Stimulated activated CD4-positive, alpha-beta T cell treated with anti-CD3 and anti-CD28 coated beads, Interleukin-1b, Interleukin-23, amount 100 ng/mL, for 1 hour (primary cell): ENCODE measurements at places on chromosomes 7 and 10.

DNA sequence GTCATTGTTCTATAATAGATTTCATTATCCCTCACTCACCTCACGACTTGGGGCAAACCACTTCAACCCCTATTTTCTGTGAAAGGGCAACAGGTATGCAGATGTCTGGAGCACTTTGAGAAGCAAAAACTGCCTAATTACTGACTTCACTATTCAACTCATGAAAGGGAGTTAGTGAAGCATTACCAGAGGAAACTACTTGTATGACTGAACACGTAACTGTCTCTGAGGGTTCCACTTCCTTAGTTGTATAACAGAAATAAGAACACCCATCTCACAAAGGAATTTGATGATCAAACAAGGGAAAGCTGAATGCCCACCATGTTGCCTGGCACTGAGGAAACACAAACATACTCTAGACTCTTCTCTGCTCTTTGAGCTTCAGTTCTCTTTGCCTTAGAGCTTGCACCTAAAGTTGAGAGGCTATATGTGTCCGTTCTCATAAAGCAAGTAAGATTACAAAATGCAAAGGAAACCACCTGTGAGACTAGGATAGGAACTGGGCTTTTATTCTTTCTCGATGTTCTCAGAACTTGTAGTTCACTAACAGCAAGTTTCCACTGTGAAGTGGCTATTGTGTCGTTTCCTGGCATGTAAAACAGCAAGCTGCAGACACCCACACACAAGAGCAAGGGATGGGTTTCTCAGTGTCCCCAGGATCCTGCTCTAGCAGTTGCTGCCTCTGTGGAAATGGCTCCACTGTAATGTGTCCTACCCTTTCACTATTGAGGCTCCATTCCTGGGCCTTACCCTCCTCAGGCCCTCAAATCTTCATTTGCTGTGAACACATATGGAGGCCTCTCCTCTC is 2.6 kb downstream of the TMEM243 start:
- DNase-seq = no peak

DNA sequence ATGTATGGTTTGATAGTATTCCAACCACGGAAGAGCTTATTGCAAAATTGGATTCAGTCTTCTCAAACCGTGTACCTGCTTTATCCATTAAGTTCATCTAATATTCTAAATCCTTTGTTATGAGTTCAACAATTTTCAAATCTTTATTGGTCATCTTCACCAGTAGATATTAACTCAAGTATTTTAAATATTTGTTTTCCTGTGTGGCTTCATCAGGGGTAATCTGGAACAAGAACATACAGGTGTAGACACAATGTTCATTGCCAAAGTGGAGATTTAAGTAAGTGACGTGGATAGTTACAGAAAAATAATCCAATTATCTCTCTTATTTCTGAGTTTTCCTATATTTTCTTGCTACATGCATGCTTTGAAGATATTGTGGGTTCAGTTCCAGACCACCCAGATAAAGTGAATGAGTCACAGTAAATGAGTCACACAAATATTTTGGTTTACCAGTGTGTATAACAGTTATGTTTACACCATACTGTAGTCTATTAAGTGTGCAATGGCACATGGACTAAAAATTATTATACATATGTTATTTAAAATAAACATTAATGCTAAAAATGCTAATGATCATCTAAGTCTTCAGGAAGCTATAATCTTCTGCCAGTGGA is 429.0 kb upstream of the POT1 start:
- DNase-seq = no peak

- no peak for DNase-seq
These were observed 94.8 kb downstream of the SORCS3 start for GRCh38 chr10:104735757-104736391.

- DNase-seq = no peak
These were observed 10.1 kb upstream of the INPP5A start for GRCh38 chr10:132527339-132528063.

DNA sequence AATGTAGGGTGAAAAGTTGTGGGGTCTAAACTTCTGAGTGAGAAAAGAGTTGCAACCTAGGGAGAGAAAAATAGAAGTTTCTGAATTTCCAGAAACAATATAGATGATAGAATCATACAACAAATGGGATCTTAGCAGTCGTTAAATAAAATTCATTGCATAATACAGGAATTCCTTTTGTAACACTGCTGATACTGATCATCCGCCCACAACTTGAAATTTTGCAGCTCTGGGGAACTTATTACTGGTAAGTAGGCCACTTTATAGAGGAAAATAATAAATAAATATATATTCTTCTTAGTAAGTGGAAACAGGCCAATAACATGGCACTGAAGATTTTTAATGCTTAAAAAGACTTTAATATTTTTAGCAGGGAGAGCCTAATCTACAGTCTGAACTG is 81.9 kb upstream of the SMIM30 start:
- no peak for DNase-seq

DNA sequence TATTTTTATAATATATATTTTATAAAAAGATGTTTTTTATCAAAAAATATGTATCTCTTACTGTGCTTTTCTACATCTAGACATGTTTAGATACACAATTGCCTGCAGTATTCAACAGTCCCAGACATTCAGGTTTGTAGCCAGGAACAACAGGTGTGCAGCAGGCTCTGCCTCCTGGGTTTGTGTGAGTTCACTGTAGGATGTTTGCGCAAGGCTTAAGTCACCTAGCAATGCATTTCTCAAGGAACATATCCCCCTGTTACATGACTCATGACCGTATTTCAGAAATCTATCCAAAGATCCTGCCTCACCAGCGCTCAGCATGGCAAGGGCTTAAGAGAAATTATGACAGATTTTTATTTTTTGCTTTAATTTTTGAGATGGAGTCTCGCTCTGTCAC is 41.5 kb downstream of the PITRM1 start:
- no peak for DNase-seq

GRCh38 chr7:42183547-42183946 is 53.5 kb downstream of the GLI3 start:
- DNase-seq = no peak

- DNase-seq = no peak
These were observed 232.7 kb downstream of the IMMP2L start for GRCh38 chr7:111329367-111330234.

- DNase-seq = no peak
These were observed 157.5 kb downstream of the SLIT1 start for GRCh38 chr10:97028126-97028831.

DNA sequence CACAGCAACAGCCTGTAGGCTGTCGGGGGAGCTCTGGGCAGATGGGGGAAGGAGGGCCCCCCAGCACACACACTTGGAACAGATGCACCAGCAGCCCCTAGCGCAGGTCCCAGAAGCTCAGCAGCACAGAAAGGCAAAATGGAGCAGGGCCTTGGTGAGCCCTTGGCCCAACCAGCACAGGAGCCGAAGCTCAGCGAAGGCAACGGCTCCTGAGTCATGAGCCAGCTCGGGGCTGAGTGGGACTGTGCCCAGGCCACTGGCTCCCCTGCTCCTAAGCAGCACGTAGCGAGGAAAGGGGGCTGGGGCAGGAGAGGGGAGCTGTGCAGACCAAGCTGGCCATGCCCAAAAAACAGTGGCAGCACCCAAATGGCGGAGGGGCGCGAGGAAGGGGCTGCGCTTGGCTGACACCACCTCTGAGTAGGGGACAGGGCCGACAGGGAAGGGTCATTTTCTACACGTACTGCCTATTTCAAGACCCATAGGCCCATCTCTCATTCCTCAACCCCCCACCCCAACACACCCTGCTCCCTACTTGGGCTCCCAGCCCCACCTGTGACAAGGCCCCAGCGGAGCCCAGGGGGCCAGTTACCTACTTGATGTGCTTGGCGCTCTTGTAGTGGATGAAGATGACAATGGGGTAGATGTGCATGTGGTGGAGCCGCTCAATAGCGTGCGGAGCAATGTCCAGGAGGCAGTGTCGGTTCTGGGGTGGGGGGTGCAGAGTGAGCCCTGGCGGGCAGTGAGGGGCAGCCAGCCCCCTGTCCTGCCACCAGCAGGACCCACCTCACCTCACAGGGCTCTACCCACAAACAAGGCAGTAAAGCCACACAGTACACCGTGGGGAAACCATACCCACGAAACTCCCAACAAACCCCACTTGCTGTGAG is 132.1 kb downstream of the DLG5 start:
- DNase-seq = no peak

DNA sequence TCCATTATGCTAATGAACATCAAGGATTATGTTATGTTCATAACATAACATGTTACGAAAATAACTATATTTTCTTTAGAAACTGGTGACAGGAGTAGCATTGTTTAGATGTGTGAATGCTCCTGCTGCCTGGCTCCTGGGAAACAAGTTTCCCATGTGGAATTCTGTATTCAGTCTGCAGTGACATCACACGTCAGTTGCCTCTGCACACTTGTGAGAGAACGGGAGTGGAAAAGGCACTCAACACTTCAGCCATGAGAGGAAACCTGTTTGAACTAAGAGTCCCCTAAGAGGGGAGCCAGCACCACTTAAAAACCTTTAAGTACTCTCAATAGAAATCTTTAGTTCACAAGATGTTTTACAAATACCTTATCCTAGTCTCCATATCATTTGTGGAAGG is 140.3 kb upstream of the FAM20C start:
- no peak for DNase-seq

DNA sequence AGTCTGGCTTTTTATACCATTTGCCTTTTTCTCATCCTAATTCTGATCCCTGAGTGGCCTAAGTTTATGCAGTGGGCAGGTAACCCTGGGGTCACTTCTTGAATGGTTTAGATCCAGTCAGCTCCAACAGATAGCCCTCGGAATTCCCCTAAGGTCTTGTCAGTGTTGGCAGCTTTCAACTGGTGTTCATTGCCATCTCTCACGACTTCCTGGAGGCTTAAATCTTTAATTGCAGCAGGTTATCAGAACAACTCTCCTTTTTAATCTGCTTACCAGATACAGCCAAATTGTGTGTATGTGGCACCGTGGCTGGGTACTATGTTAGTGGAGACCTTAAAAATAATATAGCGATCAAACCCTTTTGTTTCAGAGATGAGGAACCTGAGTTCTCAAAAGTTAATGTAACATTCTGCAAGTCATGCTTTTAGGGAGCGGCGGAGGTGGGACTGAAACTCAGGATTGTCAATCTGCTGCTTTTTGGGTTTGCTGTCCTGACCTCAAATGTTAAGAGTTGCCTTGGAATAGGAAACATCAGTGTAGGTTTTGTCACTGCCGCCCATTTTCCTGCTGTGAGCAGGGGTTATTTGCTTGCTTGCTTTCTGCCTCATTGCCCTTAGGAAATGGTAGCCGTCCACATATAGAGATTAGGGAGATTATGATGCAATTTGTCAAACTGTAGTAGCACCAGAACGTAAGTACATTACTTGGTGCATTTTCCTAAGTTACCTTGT is 818 bp downstream of the DLD start:
- DNase-seq = no peak

DNA sequence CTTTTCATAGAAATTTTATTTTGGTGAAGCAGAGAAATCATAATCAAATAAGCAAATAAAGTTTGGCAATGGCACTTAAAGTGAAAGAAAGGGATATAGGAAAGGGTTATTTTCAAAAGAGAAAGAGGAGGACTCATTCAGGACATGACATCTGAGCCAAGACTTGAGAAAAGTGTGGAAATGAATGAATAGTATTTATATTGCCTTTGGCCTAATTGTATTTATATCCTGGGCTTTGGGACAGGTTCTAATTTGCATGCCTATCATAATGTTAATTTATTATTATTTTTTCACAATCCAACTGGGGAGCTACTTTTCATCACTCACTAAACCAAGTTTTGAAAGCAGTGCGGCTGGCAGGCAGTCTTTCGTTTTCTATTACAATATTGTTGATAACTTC is 376.8 kb downstream of the HGF start:
- DNase-seq = no peak

GRCh38 chr10:60235001-60235400 is 154.7 kb downstream of the ANK3 start:
- DNase-seq = no peak

GRCh38 chr7:70741666-70742065 is 390.3 kb upstream of the GALNT17 start:
- DNase-seq = no peak

DNA sequence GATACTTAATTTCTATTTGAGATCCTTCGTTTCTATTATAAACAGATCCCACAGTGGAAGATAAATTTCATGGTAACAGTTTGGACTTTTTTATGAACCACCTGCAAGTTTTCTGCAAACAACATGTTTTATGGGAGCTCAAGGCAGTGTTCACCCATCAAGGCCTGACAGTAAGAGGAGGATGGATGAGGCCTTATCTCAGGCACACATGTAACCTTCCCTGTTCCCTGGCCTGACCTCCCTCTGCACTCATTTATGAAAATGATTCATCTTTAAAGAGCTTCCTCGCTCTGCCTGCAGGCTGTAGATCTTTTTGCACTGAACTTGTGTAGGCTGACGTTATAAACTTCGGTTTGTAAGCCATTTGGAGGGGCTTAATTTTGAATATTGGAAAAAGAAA is 500.1 kb downstream of the GATA3 start:
- no peak for DNase-seq

GRCh38 chr7:151386301-151387160 is 23.3 kb downstream of the WDR86 start:
- DNase-seq = no peak

- DNase-seq = no peak
These were observed 134.7 kb downstream of the MGMT start for GRCh38 chr10:129601737-129602136.

- no peak for DNase-seq
These were observed 77.0 kb upstream of the EEPD1 start for GRCh38 chr7:36076074-36076473.

DNA sequence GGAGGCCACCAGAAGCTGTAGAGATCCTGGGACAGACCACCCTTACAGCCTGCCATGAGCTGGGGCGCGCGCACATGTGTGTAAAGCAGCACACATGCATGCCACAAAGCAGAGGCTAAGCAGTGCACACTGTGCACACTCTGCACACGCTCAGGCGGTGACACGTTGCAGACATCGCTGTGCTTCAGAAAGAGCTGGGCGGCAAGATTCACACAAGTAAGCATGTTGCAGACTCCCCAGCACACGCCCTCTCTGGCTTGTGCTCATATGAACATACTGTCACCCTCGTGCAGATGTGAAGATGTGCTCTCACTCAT is 478.9 kb downstream of the DNAJB6 start:
- no peak for DNase-seq

DNA sequence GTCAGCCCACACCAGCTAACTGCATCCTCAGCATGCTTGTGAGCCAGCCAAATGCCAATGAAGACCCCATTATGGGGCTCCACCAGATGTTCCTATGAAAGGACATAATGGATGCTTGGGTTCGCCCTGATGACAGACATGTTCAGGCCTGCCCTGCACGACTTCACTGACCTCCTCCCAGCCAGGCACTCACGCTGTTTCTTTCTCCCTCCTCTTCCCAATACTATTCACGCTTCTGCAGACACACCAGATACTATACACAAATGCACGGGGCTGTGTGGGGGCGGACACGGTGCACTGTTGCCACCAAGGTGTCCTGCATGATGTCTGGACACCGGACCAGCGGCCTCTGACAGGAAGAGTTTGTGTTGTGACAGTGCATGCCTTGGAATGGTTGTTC is 284.2 kb downstream of the PRPF18 start:
- DNase-seq = no peak

- DNase-seq = no peak
These were observed 108.9 kb upstream of the SP8 start for GRCh38 chr7:20895563-20895962.

- no peak for DNase-seq
These were observed 20.2 kb downstream of the C10orf67 start for GRCh38 chr10:23324351-23324750.
